ENCODE measurements at places on chromosomes 3 and 15.

DNA sequence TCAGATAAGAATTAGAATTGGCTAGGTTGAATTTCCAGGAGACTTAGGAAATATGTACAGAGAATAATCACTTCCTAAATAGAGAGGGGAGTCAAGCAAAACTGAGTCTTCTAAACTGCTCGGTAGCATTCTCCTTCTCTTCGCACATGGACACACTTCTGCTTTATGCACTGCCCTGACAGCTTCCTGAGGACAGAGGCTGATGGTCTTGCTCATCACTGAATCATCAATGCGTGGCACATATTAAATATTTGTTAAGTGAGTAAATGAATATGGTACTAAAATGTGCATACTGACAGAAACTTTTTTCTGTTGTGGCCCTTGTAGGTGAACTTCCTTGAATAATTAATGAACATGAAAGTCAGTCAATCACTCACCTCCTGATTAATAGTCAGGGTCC is 315.5 kb downstream of the FHIT start:
- DNase-seq = peak; percentile 86

GRCh38 chr15:76636059-76636458 is 269.1 kb downstream of the SCAPER start:
- DNase-seq = no peak

DNA sequence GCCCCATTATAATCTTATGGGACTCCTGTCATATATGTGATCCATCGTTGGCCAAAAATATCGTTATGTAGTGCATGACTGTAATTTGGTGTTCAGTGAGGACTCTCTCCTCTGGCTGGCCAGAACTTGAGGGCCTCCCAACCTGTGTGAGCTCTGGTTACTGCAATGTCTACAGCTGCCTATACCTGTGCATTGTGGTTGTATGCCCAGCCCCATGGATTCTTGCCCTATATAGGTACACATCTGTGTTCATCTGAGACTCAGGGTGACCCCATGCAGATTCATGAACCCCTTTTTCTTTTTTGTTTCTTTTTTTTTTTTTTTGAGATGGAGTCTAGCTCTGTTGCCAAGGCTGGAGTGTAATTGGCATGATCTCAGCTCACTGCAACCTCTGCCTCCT is 32.6 kb upstream of the KLF13 start:
- no peak for DNase-seq

GRCh38 chr3:182803596-182803995 is 10.3 kb downstream of the ATP11B start:
- DNase-seq = no peak

DNA sequence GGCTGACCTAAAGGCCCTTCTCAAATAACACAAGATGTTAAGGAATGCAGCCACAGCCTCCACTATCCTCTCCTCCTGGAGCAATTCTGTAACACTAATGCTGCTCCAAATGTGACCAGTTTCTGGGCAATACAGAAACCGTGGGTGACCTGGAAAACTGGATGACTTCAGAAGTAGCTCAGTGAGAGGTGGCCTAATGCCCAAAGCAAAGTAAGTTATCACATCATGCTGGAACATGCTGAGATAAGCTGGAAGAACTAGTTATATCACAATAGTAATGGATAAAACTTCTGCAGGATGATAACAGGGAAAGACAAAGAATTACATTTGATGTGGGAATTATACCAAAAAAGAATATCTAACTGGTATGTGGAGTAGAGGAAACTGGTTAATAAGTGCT is 72.0 kb downstream of the DHX30 start:
- DNase-seq = no peak

- no peak for DNase-seq
These were observed 47.3 kb upstream of the PHLDB2 start for GRCh38 chr3:111811811-111812210.

- peak; percentile 91 for DNase-seq
These were observed 183.3 kb downstream of the NR1D2 start for GRCh38 chr3:24128199-24129005.

DNA sequence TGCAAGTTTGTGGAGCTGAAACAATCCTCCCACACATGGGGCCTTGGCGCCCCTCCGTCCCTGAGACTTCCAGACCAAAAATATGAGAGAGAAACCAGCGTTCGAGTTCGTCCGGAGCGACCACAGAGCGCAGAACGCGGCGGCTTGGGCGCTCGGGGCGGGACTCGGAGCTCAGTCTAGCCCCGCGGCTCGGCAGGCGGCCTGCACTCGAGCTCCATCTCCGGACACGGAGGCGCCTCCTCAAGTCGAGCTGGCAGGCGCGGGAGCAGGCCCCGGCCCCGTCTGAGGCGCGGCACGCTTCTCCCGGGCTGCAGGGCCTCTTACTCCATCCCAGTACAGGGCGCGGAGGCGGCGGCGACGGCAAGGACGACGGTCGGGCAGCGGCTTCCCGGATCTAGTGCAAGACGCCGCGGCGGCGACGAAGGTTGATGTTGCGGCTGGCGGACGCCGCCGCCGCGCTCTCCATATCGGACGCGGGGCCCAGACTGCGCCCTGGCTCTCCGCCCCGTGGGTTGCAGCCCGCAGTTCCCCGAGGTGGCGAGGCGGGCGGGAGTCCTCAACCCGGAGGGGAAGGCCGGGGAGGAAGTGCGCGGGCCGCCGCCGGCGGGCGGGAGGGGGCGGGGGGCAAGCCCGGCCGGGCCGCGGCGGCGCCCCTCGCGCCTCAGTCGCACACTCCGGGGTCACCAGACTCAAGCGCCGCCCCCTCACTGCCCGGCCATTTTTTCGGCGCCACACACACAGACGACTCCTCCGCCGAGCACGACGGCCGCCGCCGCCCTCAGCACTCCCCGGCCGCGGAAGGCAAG is 674 bp downstream of the MSL2 start:
- peak; percentile 78 for DNase-seq

GRCh38 chr3:171225708-171226107 is 199.2 kb upstream of the SLC2A2 start:
- DNase-seq = peak; percentile 97

DNA sequence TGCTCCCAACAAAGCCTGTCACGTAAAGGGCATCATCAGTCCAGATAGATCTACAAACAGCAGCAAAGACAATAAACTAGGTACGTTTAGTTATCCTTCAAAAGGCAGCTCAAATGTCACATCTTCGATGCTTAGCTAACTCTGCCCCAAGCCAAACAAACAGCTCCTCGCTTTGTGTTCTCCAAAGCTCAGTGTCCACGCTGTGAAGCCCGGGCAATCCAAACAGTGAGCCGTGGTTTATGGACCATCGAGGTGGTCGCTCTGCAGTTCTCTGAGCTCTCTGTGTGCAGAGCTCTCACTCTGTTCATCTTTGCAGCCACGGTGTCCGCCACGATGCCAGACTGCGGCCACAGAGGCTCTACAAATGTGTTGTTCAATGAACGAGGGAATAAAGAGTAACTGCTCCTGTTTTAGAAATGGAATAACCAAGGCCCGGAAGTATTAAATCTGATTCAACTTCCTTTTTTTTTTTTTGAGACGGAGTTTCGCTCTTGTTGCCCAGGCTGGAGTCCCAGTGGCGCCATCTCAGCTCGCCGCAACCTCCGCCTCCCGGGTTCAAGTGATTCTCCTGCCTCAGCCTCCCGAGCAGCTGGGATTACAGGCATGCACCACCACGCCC is 117.2 kb upstream of the FAM174B start:
- DNase-seq = no peak

GRCh38 chr3:59979542-59979941 is 929.7 kb upstream of the CFAP20DC start:
- DNase-seq = no peak

- DNase-seq = no peak
These were observed 60.8 kb downstream of the SNRK start for GRCh38 chr3:43346978-43347749.

DNA sequence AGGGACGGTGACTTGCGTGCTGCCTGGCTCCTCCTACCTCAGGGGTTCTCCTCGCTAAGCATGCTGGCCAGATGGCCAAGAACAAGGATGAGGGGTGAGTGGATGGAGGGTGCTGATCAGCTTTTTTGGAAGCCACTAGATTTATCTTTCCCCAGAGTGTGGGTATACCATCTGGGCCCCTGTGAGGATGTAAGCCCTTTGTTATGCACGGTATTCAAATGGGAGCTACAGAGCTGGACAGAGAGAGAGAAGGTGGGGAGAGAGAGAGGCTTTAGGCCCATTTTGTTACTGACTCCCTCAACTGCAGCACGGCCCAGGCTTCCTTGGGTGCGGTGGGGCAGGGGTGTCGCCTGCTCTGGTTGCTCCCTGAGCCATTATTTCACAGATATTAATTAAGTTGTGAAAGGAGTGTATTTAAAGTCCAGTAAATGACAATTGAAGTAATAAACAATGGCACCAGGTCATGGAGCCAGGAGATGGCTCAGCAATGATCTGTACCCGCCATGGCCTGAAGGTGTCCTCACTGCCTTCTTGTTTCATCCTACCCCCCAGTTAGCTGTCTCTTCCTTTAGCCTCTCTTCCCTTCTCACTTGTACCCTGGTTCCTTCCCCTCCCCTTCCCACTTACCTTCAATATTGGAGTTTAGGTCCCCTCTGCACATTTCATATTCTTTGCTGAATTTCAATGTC is 158.0 kb downstream of the CLSTN2 start:
- no peak for DNase-seq

DNA sequence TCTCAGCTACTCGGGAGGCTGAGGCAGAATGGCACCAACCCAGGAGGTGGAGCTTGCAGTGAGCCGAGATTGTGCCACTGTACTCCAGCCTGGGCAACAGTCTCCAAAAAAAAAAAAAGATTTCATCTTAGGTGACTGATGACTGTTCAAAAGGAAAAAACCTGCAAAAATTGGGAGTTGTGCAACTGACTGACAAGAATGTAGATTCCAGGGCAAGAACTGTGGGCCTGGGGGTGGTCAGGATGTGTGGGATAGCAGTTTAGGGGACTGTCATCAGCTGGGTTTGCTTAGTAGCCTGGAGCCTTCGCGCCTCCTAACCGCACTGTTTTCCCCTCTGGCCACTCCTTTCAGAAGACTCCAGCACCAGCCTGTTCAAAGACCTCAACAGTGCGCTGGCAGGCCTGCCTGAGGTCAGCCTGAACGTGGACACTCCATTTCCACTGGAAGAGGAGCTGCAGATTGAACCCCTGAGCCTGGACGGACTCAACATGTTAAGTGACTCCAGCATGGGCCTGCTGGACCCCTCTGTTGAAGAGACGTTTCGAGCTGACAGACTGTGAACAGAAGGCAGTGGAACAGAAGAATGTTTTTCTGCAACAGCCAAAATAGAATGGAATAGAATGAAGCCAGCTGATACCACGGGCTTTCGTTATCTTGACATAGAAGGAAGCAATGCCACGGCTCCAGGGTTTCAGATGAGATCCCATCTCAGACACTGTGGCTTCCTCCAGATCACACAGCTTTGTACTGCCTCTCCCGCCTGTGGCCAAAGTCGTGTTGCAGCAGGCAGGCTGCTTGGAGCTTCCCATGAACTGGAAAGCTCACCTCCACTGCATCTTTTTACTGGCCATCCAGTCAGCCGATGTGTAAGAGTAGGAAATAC is 75.3 kb upstream of the BLM start:
- no peak for DNase-seq

- DNase-seq = no peak
These were observed 305.0 kb downstream of the SHQ1 start for GRCh38 chr3:72543246-72543645.
